ENCODE measurements at places on chromosomes 13 and 19. TPM values are rescaled to one million over a fixed set of nuclear protein-coding genes. Genes with fewer than 3 reads are reported as not detected.

IL4I1 gene
- total RNA-seq = 0.58 TPM

GIPC3 gene
- 0.11 TPM for total RNA-seq

GAS6 gene
- 55.1 TPM for total RNA-seq

ZNF177 gene
- total RNA-seq = 8.6 TPM

GPR18 gene
- total RNA-seq = 0.63 TPM

DNA sequence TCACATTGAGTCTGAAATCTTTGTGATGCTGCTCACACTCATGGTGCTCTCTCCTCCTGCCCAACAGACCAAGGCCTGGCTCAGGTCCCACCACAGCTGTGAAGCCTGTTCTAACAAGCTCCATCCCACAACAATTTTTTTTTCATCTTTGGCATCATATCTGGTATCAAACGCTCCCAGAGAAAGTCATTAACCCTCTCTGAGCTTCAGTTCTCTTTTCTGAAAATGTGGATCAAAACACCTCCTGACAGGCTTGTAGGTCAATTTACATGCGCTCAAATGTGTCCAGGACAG, 224.4 kb downstream of the LACC1 start:
- DNase-seq = no peak

DNA sequence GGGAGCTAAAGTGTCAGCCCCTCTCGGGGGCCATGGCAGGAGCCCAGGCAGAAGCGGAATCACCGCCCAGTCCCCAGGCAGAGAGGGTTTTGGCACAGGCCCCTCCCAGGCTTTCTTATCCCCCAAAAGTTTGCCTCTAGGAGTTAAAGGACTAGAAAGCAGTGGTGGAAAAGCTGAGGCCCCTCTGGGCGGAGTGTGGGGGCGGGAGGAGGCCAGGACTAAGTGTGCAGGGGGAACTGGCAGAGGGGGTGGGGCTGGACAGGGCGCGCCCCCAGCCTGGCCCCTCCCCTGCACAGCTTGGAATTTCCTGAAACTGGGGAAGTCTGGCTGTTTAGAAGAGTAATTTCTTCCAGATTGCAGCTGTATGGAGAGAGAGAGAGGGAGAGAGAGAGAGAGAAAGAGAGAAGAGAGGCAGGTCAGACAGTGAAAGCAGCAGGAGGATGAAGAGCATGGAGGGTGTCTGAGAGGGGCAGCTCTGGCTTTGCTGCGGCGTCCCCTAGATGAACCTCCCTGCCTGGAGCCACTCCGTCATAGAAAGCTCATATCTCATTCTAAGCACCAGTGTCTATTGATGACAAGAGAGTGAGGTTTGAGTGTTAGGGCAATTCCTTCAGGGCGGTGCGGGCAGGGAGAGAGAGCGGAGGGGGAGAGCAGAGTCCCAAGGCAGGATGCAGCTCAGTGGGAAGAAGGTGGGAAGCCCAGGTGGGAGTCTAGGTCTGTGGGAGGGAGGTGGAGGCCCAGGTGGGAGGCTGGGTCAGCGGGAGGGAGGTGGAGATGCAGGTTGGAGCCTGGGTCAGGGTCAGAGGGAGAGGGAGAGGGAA, at the start of gene CDC42EP5:
Gene CDC42EP5 (minus strand): TSS at position 226 of the 821 bp plus-strand sequence. CDS start 7,749 bp downstream, outside the sequence.
- peak; percentile 92 for DNase-seq

- DNase-seq = no peak
Observed at GRCh38 chr13:98054301-98054700, 88.6 kb upstream of the FARP1 start.

DNA sequence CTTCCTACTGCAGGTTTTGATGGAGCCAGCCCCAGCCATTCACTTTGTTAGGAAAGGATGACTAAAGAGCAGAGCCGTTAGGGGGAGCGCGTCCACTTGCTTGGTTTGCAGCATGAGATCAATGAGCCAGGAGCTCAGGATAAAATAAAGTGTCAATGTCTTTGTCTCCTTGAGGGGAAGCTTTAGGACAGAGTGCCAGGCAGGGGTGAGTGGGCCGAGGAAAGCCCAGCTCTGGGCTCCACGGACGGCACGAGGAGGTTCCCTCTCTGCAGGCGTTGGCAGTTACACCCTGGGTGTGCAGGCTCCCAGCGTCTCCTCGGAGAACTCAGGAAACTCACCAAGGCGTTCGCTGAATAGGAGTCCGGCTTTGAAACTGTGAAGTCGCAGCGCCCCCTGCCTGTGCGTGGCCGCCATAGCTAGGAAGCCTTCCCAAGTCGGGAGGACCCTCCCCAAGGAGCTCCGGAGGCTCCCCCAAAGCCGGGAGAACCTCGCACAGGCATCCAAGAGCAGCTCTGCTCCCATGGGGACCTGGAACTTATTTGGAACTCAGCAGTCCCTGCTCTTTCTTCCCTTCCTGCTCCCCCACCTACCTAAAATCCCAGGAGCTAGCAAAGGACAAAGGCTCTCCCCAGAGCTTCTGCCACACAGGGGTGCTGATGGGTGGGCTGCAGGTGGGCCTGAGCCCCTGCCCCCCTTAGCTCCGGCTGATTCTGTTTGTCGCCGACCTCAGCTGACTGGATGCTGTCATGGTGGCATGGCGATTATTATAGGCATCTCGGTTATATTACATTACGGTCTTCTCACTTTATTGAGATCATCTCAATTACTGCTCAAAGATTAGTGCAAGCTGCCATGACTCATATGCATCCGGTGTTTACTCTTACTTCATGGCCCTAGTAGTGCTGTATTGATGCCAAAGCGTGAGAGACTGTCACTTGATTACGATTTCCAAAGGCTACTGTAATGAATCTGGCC, 34.4 kb downstream of the GSX1 start:
- peak; percentile 57 for DNase-seq

DNA sequence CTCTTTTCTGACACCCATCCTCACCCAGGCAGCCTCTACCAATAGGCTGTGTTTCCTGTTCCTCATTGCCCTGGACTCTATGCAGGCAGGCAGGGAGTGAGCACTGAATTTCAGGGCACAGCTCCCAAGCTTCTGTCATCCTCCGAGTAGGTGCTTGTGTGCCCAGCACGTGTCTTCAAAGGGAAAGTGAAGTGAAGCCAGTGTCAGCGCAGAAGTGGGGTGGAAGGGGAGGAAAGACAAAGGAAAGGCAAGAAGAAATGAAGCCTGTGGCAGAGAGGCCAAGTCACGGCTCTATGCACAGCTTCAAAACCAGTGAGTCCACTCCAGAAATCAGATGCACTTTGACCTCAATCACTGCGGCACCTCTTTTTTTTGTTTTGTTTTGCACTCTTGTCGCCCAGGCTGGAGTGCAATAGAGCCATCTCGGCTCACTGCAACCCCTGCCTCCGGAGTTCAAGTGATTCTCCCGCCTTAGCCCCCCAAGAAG, 16.9 kb downstream of the CEBPA start:
- no peak for DNase-seq

GRCh38 chr19:47446534-47447469, 24.9 kb downstream of the SLC8A2 start:
- no peak for DNase-seq

DNA sequence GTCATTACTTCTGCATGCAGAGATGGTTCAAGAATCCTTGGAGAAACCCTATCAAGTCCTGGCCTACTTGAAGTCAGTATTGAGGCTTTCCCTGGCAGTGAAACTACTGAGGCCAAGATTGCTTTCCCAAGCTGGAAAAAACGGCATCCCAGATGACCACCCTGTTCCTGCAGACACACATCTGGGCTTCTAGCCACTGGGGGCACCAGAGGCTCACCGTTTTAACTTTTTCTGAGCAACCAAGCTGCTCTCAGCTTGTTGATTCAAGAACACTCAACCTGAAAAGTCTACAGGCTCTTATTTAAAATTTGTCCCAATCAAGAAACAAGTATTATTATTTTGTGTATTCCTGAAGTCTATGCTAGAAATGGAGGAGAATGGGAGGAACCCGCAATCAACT, 66.6 kb downstream of the SPRYD7 start:
- DNase-seq = no peak

DNA sequence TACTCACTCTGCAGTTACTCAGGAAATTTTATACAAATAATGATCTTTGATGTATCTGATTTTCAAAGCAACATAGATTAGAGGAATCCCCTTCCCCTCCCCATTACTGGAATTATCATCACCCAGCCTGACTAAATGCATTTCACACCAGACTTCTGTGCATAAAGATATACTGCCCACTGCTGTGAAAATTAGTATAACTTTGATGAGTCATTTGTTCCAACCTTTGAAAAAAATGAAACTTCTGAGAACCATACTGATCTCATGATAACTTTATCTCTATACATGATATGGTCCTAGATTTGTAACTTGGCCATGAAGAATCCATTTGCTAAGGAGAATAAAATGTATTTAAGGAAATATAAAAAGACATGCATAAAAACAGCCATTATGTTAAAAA, 63.9 kb downstream of the GPC6 start:
- DNase-seq = no peak

GRCh38 chr13:42218576-42218975, 53.4 kb upstream of the AKAP11 start:
- DNase-seq = no peak

DNA sequence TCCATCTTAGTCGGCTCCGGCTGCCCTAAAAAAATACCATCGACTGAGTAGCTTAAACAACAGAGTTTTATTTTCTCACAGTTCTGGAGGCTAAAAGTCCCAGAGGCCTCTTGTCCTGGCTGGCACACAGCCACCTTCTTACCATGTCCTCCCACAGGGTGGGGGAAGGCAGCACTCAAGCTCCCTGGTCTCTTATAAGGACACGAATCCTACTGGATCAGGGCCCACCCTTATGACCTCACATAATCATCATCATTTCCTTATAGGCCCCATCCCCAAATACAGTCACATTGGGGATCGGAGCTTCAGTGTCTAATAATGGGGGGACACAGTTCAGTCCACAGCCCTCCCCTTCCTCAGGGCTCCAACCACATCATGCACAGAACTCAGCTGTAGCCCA, 2.6 kb upstream of the TUBA3C start:
- DNase-seq = no peak

DNA sequence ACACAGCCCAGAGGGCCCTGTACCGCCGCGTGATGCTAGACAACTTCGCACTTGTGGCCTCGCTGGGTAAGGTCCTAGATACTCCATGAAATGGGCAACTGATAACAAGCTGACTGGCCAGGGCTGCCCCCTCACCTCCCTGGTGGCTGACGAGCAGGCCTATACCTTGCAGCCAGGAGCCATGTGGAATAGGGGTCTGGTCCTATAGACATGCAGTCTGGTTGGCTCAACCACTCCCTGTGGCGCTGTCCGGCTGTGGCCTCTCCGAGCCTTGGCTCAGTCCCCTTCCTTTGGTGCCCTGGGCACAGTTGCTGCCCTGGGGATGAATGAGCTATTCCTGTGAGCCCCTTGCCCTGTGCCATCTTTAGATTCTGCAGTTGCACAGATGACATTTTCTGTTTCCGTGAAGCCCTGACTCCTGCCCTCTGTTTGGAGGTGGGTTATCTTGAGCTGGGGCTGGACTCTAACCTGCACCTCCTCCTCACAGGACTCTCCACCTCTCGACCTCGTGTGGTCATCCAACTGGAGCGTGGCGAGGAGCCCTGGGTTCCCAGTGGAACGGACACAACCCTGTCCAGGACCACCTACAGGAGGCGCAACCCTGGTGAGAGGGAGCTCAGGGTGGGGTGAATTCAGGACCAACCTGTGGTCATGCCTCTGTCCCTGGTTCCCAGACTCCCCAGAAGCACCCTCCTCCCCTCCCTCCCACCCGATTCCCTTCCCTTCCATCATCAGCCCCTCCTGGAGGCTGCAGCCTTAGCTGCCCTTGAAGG, 2.5 kb downstream of the ZNF324 start:
- no peak for DNase-seq

DNA sequence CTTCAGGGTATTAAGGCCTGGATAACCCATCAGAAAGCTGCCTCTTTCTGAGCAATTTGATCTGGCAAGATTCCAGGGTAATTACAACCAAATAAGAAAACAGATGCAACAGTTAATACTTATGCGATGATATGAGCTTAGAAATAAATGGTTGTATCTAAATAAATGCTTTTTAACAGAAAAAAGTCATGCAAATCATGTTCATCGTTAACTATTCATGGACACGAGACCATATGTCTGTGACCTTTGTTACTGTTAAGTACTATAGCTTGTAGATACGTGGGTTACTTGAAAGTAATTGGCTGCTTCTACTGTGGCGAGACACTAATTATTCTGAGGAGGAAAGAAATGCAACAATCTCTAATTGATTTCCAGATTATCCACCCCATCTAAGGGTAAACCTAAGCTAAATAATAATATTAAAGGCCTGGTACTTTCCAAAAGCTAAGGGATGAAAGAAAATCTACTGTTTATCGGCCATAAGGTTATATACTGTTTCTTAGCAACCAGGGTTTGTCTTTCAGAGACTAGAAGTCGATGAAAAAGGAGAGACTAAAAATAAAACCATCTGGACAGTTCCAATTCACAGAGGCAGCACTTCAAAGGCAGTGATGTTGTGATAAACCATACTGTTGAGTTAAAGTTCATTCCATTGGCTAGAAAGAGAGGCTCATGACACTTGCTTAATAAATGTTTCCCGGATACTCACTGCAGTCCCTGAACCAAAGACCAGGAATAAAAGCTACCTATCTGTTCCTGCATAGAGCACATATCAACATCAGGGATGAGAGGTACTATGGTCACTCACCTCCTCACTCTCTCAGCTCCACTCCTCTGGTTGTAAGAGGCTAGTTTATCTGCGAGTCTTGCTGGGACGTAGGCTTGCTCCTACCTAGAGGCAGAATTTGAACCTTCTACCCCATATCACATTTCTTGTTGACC, 1.5 kb downstream of the EPSTI1 start:
- DNase-seq = no peak

- no peak for DNase-seq
Observed at GRCh38 chr13:43389983-43390382, 366.6 kb downstream of the DNAJC15 start.

DNA sequence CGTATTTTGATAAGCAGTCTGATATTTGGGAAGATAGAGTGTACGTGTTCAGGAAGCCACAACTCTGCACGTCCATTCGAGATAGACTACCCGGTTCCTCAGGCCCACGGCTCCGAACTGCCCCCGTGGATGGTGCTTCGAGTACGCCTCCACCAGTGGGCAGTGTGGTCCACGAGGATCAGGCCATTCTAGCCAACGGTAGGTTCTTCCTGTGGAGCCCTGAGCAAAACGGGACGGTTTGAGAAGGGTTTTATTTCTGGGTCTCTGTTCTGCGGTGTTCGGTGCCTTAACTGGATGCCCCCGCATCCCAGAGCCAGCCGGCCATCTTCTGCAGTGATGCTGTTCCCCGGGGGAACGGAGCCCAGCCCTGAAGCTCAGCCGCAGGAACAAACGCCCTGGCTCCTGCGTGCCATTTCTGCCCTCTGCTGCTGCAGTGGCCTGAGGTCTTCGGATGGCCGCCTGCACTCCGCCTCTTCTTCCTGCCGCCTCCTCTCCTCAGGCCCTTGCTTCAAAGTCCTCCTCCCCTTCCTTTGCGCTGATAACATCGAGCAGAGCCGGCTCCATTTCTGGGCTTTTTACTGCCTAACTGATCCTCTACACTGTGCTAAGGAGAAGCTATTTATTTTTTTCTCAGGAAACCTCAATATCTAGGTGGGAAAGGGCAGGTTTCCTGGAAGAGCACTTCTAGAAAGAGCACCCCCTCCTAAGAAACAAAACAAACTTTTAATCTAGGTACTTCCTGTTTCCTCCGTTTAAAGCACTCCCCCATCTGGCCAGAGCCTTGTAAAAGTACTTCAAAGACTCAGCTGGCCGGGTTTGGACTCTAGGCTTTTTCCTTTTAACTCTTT, 36.2 kb upstream of the SLC46A3 start:
- peak; percentile 14 for DNase-seq

- no peak for DNase-seq
Observed at GRCh38 chr19:1125601-1126467, 22.0 kb downstream of the GPX4 start.

Data from urinary bladder (tissue), 4 donors.